GOT3 (cell line): ENCODE measurements at places on chromosomes 2 and 18.

GRCh38 chr2:107669335-107669734 lies 157.4 kb upstream of the RGPD4 start:
- no peak for DNase-seq

DNA sequence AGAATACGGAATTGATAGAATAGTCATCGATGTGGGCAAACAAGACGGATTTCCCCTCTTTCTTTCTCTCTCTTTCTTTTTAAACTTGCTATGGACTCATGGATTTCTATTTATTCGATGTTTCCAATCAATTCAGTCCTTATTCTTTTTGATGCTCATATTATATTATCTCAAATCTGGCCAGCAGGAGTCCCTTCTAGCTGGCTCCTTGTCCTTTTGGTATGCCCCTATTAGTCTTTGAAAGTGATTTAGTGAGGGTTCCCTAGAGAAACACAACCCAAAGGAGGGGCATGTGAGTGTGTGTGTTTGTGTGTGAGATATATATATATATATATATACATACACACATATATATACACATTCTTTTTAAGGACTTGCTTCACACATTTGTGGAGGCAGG lies 23.5 kb upstream of the BIN1 start:
- no peak for DNase-seq

GRCh38 chr18:24000613-24001490 lies 13.7 kb upstream of the TTC39C start:
- DNase-seq, result no peak

DNA sequence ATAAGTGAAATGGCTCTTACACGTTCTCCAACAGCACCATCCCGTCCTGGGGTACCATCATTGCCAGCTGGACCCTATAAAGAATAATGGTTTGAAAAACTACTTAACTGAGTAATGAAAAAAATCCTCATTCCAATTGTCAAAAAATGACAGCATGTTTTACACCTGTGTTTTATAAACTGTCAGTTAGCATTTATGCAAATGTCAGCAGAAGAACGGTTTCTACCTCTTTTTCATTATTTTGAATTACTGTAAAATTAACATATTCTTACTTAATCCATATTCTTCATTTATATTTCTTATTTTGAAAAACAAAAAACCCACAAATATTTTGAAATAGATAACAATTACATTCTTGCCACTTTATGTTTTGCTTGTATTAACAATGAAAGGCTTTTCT lies 74.0 kb downstream of the COL3A1 start:
- DNase-seq, result no peak

DNA sequence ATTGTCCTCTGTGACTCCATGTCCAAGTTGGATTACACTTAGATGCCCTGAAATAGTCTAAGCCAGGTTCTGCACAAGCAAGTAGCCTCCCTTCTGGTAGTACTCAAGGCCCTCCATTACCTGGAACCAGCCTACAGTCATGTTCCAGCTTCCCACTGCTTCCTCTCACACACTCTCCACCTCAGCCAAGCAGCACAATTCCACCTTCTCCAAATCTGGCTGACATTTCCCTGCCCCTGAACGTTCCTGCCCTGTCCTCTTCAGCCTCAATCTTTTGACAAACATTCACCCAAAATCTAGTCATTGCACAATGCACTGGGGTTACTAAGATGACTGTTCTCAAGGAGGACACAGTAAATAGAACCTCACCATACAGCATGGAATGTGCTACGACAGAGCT lies 95.3 kb upstream of the KLHL29 start:
- no peak for DNase-seq

GRCh38 chr2:190965580-190966222 lies 48.3 kb downstream of the STAT1 start:
- DNase-seq, result no peak

- DNase-seq, result no peak
These were observed 937.1 kb downstream of the TSN start for GRCh38 chr2:122692400-122693083.
